ENCODE measurements at places on chromosomes 7 and 10.

DNA sequence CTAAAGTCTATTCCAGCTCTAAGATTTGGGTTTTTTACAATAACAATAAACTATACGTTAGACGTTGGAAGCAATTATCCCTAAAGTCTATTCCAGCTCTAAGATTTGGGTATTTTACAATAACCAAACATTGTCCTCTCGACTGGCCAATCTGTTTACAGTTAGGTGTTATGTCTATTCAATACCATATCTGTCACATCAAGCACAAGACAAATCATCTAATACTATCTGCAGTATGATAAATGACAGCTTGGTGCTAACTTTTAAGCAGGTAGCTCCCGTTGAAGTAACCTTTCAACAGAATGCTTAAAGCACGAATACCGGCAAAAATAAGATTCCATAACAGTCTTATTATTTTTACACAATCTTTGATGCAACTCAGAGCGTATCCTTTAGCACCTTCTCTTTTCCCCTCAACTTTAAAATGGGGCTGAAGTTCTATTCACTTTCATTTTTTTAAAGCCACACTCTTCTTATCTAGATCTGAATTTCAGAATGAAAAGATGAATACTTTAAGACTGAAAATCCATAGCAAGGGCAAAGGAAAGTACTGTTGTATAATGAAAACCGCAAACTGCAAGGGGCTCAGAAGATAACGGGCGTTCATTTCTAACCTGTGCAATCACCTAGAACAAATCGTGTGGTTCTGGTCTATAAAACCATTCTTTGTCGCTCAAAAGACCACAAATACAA, 925 bp downstream of the H2AZ2 start:
- no peak for DNase-seq

DNA sequence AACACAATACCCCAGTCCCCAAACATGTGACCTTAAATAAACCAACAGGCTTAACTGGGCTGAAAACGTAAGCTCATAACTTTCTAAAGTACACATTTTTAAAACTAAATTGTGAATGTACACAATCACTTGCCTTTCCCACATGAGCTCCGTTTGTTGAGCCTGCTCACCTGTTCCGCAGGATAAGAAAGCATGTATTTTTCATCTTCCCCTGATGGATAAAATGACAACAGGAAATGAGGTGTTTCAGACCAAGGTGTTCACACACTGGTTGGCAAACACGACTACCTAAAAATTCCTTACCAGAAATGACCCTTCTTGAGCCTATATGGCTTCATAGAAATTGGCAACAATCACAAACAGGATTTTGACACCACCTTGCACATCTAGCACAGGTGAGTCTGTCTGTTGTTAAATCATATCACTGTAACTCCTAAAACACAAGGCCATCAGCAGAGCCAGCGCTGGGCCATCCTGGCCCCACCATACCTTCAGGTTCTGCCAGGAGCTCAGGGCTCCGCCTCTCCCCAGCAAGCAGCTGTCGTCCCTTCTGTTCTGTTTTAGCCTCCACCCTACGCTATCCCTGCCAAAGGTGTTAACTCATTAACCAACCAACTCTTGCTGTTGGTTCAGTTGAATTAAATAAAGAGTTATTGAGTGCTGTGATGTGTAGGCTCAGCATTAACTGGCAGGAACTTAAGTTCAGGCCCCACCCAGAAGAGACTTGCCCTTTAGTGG, 73.6 kb upstream of the RNF32 start:
- DNase-seq, result no peak

DNA sequence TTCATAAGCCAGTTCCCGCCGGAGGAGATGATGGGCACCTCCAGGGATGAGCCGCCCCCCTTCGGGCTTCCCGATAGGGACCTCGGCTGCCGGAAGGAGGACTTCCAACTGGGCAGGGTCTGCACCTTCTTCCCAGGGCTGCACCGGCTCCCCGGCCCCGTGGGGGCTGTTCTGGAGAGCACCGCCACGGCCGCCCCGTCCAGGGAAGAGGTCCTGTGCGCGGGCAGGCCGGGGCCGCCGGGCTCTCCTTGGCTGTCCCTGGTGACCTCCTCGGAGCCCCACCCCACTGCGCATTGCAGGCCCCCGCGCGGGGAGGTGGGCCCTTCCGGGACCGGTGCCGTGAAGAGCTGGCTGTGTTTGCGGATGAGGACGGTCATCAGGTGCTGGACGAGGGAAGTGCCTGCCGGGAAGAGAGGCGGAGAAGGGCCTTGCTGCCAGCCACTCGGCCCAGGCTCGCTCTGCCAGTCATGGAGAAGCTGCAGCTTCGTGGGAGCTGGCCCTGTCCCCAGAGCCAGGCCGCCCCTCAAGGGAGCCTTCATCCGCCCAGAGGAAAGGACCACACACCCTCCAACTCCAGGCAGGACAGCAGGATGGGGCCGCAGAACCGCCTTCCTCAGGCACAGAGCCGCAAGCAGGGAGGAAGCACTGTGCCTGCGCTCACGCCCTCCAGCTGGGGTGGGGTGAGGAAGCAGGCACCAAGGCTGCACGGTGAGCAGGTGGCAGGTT, 144.4 kb downstream of the MAPK8 start:
- DNase-seq, result no peak

DNA sequence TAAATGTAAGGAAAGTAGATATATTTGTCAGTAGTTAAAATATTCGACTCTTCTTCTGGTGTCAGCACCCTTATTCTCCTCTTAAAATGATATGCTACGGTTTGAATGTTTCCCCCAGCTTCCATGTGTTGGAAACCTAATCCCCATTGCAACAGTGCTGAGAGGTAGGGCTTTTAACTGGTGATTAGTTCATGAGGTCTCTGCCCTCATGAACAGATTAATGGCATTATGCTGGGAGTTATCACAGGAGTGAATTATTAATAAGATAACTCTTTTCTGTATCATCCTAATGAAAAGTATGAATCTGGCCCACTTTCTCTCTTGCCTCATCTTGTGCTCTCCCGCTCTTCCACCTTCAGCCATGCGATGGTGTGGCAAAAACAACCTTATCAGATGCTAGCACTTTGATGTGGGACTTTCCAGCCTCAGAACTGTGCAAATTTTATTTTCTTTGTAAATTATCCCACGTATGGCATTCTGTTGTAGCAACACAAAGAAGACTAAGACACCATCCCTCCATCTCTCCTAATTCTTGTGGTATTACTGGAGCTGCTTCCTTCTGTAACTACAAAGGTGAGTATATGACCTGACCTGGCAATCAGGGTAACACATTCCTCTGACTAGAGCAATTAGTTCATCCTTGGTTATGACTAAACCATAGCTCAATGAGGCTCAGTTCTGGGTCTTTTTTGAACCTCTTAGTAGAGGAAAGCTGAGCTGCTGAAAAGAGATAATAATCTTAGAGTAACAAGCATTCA, 171.1 kb upstream of the TMEM196 start:
- no peak for DNase-seq

DNA sequence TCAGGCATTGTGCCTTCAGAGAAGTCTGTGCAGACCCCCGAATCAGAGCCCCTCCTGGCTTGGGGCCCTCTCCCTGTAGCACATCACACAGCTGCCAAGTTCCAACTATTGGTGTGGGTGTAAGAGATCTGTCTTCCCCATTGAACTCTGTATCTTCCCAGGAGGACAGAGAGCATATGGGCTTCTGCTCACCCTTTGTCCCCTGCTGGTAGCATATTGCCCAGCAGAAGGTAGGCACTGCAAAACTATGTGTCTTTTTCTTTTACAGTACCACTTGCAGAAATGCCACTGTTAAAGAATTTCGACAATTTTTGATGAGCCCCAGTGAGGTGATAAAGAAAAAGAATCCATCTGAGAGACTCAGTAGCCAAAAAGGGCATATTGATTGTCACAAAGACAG, 59.6 kb downstream of the NPY start:
- DNase-seq, result no peak

DNA sequence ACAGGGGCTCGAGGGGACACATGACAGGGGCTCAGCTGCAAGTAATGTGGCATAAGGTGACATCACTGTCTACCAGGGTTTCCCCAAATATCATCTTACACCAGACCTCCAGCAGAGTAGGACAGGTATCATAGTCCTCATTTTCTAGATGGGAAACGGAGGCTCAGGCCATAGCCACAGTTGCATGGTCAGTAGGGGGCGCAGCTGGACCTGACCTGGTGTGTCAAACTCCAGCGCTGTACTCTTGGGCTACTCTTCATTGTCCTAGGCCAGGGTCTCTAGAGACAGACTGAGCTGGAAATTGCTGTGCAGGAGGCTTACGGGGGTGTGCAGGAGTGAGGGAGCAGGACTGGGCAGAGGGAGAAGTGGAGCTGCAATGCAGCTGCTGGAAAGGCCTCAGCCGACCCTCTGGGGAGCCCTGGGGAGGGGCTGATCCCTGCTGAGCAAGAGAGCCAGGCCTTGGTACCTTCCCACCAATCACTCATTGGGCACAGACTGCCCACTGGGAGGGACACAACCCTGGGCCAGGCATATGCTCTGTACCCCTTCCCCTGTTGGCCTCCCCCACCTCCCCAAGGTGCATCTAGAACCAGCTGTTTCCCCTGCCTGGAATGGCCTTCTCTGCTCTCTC, 89.9 kb downstream of the CDH23 start:
- peak; percentile 18 for DNase-seq

GRCh38 chr10:132643709-132644526, 106.3 kb downstream of the INPP5A start:
- no peak for DNase-seq

DNA sequence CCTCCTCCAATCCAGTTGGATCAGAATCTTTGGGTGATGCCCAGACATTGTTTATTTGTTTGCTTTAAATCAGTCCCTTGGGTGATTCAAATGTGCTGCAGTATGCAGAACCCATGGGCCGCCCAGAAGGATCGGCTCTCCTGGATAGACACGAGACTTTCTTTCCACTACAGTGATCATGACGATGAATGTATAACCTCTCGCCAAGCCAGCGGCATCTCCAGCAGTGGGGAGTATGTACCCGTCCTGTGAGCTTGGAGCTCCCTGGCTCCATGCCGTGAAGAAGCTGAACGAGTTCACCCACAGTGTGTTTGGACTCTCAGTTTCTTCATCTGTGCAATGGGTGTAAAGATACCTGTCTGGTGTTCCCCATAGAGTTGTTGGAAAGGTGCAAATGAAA, 162.3 kb downstream of the CAMK1D start:
- DNase-seq, result no peak

- no peak for DNase-seq
Measured at GRCh38 chr7:55594414-55594813, 22.1 kb upstream of the VOPP1 start.

DNA sequence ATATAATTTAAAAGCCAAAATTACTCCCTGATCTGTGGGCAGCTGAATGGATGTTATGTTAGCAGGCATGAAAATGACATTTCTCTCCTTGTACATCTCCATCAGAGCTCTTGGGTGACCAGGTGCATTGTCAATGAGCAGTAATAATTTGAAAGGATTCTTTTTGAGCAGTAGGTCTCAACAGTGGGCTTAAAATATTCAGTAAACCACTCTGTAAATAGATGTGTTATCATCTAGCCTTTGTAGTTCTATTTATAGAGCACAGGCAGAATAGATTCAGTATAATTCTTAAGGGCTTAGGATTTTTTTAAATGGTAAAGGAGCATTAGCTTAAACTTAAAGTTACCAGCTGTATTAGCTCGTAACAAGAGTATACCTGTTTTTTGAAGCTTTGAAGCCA, 52.0 kb downstream of the MRPL32 start:
- no peak for DNase-seq

GRCh38 chr7:84700563-84701370, 486.1 kb downstream of the SEMA3D start:
- no peak for DNase-seq
